ENCODE measurements at places on chromosomes 1 and 21.

- peak; percentile 68 for DNase-seq
These were observed 36.5 kb upstream of the TRAPPC10 start for GRCh38 chr21:43975469-43976098.

- DNase-seq, result no peak
These were observed 80.5 kb upstream of the ETV3 start for GRCh38 chr1:157218671-157219070.

DNA sequence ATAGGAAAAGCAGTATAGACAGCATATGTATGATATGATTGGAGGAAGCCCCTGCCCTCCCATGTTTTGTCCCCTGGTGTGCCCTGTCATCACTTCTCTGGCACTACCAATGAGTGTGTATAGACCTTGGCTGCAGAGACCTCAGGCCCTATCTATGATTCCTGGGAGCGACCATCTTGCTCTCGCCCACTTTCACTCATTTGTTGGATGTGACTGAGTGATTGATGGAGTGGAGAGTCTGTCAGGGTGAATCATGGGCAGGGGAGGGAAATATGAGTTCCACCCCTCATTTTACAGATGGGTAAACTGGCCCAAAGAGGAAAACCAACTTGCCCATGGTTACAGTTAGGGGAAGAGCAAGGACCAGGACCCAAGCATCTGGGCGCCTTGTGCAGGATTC lies 14.9 kb downstream of the SLC30A1 start:
- DNase-seq, result no peak

- DNase-seq, result peak; percentile 78
These were observed 2.6 kb downstream of the LRRC7 start for GRCh38 chr1:69570356-69570755.

GRCh38 chr1:44423591-44424537 lies 18.8 kb downstream of the RNF220 start:
- DNase-seq, result peak; percentile 73

DNA sequence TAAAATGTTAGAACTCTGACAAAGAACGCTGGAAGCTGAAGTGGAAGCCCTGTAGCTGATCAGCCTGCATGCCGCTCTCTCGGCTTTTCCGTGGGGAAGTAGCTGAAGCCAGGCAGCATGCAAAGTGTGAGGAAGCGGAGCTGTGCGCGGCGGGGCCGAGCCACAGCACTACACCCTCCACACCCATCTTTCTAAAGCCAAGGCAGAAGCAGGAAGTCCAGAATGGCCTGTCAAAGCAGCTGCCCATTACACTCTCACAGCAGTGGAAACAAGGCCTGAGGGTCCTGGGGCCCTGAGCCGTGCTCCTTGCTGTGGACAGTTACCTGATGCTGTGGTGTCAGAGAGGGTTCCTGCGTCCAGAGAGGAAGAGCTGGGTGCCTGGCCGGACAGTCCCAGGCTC lies 69.6 kb downstream of the UBR4 start:
- DNase-seq, result peak; percentile 7

- peak; percentile 89 for DNase-seq
These were observed 118.9 kb downstream of the ATF6 start for GRCh38 chr1:161885003-161885402.

GRCh38 chr1:43545695-43546387 lies 15.2 kb downstream of the PTPRF start:
- no peak for DNase-seq

DNA sequence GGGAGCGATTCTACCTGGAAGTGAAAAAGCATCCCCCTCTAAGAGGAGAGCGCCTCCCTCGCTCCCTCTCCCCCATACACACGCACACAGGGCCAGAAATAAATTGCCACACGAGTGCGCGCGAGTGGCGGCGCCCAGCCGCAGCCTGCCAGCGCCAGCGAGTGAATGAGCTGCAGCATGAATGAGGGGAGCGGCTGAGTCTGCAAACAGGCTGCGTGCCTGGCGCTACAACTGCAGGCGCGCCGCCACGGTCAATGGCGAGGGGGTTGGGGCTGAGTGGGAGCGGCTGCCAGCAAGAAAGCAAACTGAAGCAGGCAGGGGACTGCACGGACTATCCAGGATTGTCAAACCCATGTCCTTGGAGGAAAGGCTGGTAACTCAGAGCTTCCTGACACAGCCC lies 2.2 kb downstream of the CAMK1G start:
- DNase-seq, result peak; percentile 66

DNA sequence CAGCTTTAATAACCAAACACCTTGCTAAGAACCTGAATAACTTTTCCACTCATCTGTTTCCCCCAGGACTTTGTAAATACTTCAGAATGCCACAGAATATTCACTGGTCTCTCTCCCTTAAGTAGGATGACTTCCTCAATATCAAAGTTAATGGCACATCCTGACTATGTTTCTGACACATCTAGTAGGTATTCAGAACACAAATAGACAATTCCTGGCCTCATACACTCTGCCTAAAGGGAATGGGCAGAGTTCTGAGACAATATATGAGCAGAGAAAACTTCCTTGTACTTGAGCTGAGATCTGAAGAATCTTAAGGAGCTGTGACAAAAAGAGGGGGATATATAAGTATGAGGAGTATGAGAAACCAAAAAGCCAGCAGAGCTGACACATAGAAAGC lies 34.8 kb downstream of the ANKRD13C start:
- no peak for DNase-seq

DNA sequence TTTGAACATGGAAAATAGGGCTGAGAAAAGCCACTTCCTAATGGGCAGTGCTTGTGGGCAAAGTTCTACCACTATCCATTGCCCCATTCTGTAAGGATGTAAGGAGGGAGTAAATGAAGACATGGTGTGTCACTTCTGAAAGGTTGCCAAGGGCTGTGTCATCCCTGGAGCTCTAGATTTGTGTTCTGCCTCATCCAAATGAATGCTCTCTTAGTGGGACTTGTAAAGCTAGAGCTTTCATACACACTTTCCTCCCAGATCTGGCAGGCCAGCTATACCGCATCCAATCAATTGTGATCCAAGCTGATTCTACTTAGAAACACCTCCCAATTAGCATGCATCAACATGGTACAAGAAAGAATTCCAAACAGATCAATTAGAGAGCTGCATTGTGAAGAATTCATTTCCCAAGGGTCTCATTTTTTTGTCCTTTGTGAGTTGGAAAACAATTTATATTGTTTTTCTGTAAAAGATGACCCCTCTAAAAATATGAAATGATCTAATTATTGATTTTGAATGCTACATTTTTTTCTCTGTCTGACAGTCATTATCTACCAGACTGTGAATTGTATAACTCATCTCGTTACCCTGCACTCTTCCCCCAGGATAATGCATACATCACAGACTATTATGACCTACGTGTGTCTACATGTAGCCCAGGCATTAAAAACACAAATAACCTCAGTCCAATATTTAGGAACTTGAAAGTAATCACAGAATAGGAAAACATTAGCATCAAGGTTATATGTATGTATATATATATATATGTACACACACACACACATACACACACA lies 117.1 kb upstream of the DUSP10 start:
- peak; percentile 30 for DNase-seq

GRCh38 chr1:66464802-66465201 lies 69.2 kb upstream of the SGIP1 start:
- DNase-seq, result no peak

DNA sequence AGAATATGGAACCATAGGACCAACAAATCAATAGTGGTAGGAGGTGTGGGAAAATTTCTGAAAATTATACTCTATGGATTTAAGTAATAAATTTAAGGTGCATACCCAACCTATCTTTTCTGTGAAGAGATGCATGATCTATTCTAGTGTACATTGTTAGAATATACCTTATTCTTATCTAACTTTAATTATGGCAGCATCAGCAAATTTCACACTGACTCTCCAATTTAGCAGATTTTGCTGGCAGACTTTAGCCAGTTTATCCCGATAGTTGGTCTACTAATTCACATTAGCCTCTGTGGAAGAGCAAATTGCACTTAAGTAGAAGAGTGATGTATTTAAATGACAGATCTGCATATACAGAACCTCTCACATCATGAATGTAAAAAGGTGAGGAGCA lies 400.0 kb downstream of the PLA2G4A start:
- DNase-seq, result no peak

DNA sequence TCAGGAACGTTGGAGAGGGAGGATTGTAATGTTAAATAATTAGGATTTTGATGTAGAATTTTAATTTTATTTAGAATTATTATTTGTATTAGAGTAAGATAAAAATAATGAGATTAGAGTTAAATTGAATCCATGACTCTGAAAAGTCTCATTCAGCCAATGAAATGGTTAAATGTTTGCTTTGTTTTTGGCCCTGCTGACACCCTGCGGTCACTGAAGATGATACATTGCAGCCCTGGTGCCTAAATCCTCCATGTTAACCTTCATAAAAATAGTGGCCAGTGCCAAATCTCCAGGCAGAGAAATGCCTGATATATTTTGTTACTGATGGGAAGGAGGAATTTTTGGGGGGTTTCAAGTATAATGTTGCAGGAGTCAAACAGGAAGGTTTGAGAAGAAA lies 27.3 kb upstream of the RLF start:
- peak; percentile 7 for DNase-seq

DNA sequence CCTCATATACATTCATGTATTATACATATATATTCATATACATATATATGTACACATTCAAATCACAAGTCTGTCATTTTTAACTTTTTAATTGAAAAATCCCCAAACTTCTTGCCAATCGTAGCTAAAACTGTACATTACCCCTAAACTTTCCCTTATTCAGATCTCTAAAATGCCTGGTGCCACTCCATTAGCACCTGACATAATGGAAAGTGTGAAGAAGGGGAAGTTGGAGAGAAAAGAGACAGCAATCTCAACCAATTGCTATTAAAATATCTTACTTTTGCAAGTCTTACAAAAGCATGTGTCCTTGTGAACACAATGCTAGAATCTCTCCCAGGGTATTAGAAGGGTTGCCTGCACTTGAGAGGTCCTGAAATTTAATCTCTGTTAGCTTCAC lies 22.7 kb upstream of the PRKACB start:
- DNase-seq, result no peak

- no peak for DNase-seq
These were observed 4.9 kb upstream of the TMEM61 start for GRCh38 chr1:54975356-54976108.

GRCh38 chr1:156970017-156970416 lies 49.6 kb downstream of the LRRC71 start:
- DNase-seq, result no peak

GRCh38 chr1:241612533-241613477 lies 27.4 kb downstream of the CHML start:
- peak; percentile 26 for DNase-seq

DNA sequence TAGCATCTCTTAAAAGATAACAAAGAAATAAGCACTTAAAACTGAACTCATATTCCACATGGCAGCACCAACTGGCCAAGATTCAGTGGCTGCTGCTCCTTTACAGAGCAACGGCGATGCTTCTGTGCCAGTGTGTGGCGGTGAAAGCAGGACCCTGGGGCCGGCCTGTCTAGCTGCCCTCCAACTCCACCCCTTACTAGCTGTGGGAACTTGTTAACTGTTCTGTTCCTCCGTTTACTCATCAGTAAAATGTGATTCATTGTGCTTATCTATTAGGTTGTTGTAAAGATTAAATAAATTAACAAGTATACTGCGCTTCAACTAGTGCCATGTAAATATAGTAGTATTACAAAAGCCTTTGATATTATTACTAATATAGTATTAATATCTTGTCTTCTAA lies 133.2 kb downstream of the GDAP2 start:
- no peak for DNase-seq

DNA sequence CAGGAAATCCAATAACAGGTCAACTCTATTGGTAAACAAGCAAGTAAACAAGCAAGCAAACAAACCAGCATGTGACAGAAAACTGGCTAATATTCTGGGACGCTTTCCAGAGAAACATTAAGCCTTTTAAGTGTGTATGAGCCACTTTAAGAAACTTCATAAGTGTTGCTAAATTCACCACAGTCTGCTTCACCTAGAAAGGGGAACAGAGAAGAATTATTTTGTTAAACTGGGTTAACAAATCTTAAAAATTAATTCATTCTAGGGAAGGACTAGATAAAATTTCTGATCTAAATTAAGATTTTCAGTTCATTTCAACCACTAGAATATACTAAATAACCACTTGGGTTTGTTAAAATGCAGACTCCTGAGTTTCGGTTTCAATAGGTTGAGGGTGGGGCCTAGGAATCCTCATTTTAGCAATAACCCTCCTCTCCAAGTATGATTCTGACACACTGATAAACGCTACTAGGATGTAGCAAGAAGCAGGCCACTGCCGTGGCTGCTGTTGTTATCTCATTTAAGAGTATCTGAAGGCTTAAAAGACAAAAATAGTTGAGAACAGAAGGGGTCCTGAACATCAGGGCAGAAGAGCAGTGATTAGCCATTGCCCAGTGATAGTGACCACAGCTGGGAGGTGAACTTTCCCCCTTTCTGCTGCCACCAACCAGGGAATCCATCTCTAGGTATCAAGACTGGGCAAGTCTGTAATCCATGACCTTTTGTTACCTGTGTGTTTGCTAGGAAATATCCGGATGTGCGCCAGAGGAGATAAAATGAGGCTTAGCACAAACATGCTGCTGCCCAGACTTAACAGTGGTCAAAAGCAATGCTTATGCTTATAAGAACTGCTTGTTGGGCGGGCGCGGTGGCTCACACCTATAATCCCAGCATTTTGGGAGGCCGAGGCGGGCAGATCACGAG lies 11.2 kb downstream of the CREG1 start:
- DNase-seq, result no peak

DNA sequence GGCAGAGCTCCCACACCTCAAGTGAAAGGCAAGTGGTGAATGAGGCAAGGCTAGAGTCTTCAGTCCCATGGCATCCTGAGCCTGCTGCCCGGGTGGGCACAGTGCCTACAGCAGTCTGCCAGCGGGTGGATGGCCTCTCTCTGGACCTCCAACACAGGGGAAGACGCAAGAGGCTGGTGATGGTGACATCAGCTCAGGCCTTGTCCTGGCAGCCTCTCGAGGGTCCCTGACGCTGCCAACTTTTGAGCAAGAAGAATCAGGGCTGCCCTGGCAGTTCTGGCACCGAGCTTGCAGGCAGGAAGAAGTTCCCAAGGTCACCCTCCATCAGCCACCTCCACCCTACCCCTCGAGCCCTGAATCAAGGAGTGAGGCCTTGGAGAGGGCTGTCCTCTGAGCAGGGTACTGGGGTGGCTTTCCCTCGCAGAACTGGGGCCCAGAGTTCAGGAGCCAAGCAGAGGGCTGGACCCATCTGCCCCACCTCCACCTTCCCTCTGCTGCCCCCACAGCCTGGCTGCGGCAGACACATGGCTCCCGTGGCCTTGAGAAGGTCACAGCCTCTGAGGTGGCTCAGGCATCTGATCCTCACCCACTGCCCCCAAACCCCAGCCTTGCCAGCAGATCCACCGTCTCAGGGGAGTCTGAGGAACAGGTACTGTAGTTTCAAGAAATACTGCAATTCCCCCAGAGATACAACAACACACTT lies 5.8 kb downstream of the RAP1GAP start:
- DNase-seq, result no peak

Measured in muscle of leg (tissue), 16 donors.